CD4-positive, alpha-beta T cell treated with Interleukin-17A for 4 hours (primary cell): ENCODE measurements at places on chromosomes 7 and 10.

DNA sequence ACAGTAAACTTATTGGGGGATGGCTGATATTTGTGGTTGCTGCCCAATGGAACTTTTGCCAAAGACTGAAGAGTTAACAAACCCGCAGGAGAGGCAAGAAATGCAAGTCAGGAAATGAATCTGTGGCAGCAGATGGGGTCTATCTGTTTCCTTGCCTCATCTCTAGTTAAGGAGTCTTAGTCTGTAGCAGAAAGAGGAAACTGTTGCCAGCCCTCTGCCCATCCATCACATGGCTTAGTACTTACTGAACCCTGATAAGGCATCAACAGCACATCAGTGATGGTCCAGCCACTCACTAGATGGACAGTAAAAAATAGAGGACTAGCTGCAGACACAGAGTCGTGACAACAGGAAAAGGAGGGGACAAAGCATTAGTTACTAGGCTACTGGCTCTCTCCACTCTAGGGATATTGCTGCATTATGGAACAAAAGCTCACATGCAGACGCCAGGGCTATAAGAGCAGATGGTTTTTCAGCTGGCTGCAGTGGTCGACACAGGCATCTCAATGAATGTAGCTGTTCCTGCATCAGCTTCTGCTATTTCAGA, 614.7 kb downstream of the PARD3 start:
- no peak for DNase-seq

DNA sequence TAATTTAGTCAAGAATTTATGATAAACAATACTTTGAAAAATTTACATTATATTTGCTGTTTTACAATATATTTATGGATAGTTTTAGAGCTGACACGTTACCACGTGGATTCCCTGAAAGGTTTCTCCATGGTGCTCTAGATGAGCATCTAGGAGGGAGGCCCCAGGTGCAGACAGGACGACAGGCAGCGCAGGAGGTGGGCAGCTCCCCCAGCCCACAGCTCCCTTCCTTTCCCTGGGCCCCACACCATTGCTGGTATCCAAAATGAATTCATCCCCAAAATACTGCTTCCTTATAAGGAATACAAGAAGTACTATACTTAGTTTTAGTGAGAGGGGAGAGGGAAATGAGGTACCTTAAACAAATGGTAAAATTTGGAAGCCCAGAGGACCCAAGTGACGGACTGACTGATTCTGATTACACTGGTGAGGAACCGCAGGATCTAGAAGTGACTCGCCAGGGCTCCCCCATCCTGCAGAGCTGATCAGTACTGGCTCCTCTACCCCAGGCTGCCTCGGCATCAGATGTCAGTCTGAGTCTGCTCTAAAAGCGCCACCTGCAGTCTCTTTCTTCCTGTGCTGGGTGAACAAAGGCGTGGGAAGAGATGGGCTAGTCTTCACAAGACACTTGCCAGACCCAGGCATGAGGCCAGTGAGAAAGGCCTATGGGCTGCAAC, 89.2 kb downstream of the DLG5 start:
- DNase-seq = peak; percentile 73

- DNase-seq = no peak
These were observed 90.1 kb downstream of the SNX10 start for GRCh38 chr7:26381476-26382353.

DNA sequence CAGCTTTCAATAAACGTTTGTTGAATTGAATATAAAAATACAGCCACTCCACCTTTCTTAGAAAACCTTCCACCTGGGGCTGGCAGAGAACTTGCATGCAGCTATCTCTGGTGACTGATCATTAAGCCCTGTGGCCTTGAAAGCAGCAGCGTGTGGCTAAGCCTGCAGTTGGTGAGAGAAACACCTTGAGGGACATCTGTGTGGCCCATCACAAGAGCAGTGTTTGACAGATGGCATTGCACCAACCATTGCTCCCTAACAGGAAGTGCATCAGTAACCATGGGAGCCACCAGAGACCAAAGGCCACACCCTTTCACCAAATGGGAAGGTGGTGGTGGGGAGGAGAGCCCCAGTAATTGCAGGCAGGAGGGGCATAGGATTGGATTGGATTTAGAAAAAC, 22.4 kb downstream of the RHOBTB1 start:
- DNase-seq = no peak

DNA sequence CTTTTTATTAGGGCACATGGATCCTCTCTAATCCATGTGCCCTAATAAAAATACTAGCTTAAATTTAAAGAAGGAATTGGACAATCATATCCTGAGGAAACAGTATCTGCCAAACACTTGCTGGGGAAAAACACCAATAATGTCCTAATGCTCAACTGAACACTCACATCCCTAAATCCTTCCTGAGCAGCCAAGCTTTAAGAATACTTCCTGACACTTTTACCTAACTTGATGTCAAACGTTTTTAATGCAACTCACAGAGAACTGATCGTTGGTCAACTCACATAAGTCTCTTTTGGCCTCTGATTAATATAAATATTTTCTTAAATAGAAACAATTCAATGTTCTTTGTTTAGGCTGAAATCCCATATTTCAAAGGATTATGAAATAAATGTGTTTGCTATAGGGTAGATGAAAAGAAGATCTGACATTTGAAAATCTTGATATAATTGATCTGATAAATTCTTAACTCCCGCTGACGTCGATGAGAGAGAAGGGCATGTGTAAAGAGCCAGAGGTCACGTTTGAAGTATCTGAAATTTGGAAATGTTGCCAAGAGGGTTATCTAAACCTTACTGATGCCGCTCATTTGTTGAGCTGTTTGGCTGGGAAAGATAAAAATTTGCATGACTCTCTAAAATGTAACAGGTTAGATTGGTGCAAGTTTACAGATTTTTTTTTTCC, 122.8 kb upstream of the RHOBTB1 start:
- no peak for DNase-seq

DNA sequence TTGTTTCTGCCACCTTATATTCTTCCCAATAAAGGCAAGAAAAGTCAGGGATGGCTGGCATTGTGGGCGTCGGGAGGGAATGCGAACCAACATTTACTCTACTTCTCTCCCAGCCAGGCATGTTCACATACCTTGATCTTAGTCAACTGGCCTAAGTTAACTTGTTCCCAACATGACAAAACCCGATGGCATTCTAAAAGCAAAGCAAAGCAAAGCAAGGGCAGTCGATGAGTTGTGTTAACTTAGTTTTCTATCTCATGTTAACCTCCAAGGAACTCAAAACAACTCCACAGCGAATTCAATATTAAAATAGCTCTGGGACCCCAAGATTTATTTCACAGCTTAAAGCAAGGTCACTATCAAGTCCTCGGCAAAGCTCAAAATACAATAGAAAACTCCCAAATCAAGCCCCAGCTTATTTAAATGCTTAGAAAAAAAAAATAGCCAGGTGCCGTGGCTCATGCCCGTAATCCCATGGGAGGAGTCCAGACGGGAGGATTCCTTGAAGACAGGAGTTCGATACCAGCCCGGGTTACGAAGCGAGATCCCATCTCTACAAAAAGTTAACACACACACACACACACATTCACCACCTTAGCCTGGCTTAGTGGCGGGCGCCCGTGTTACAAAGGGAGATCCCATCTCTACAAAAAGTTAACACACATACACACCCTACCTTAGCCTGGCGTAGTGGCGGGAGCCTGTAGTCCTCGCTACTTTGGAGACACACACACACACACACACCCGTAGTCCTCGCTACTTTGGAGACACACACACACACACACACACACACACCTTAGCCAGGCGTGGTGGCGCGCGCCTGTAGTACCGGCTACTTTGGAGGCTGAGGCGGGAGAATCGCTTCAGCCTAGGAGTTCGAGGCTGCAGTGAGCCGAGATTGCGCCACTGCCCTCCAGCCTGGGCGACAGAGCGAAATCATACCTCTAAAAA, 901 bp upstream of the CCNY start:
- DNase-seq = peak; percentile 27

GRCh38 chr7:16986755-16987154, 105.0 kb upstream of the AGR3 start:
- DNase-seq = no peak

DNA sequence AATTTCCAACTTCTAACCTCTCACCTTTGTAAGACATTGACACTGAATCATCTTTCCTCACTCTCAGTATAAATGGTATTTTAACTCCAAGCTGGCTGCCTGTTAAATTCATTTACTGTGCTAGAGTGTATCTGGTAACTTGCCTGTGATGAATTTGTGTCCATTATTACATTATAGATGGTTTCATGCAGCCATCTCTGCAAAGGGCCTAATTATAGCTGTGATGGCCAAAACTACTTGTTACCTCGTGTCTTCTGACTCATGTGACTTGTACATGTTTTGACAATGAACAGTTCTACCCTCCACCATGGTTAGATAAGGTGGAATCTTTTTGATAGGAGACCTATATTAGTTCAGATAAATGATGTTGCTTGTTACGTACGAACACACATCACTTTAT, 392.0 kb downstream of the PAXIP1 start:
- no peak for DNase-seq

GRCh38 chr10:30594077-30594476, 35.5 kb downstream of the LYZL2 start:
- no peak for DNase-seq

DNA sequence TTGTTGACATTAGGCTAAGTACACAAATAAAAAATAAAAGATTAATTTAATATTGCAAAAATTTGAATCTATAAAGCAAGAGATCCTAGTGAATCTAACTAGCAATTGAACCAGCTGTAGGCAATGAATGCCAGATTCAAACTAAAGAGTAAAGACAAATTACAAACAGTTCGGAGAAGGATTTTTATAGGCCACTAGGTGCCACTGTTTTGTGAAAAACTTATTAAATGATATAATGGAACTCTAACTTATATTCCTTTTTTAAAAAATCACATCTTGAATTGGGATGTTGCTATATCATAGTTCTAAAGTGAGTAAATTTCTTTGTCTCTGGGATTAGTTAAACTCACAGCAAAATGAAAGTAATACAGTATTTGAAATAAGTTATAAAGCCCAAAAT, 39.1 kb upstream of the GNAI1 start:
- no peak for DNase-seq

DNA sequence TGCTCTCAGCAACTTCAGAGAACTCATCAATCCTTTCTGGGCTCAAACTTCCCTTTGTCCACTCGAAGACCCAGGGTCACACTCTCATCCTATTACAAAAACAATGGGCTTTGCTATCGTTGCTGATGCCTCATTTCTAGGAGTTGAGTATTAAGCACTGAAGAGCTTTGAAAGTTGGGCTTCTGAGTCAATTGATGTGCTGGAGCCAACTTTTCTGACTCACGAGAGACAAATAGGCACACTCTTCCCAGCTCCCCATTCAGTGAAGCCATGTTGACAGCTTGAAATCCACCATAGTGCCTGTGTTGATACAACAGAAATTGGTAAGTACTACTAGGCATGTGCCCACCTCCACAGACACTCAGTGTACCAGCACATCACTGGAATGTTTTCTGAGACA, 97.5 kb upstream of the PRSS58 start:
- no peak for DNase-seq

DNA sequence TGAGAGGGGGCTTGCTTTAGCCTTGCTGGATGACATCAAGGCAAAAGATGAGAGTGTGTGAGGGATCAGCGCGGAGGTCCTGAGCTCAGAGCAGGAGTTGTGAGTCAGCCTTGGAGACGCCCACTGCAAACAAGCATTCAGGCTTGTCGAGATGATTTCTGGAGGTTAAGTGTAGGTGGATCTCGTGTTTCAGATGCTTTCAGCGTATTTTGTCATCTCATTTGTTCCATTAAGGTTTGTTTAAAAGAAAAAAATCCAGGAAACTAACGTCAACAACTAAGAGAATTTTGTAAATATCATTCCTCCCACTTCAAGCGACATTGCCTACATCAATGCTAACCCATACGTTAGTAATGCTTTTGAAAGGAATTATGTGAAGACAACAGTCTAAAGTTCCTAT, 715.4 kb upstream of the NRP1 start:
- no peak for DNase-seq

- DNase-seq = no peak
These were observed 102.4 kb upstream of the LRGUK start for GRCh38 chr7:134024739-134025138.

- no peak for DNase-seq
These were observed 130.9 kb upstream of the PODXL start for GRCh38 chr7:131687296-131687695.

GRCh38 chr10:78179886-78180705, 146.4 kb downstream of the RPS24 start:
- no peak for DNase-seq

- no peak for DNase-seq
These were observed 386.0 kb downstream of the SEMA3D start for GRCh38 chr7:84800846-84801245.

GRCh38 chr7:152602962-152603361, 73.0 kb downstream of the XRCC2 start:
- DNase-seq = no peak

DNA sequence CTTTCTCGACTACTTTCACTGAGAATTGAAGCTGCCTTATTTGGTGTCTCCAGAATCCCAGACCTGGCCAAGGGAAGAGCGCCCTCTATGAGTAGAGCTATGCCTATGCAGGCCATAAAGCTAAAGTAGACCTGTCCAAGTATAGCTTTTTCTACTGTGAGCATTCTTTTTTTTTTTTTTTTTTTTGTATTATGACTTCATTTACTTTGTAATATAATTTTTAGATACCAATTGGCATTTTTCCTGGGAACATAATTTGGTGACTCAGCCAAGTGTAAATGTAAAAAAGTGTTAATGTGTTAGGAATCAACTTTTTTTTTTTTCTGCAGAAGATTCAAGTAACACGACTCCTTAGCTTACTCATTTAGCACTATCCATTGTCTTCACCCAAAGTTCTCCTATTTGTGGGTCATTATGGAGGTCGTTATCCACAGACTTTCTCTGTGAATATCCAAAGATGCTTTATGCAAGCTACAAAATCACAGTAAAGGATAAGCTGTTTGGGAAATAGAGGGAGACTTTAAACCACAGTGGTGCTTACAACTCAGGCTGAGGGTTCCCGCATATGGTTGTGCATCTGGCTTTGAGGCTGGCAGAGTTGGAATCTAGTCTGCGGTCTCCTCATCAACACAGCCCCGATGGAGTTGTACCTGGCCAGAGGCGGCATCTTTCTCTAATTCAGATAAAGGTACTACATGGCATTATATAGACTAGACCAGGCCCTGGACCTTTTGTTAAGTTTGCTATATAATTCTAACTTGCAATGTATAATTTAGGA, 1040.2 kb upstream of the SORCS1 start:
- DNase-seq = no peak

- no peak for DNase-seq
These were observed 22.0 kb upstream of the CTTNBP2 start for GRCh38 chr7:117895276-117895675.

- no peak for DNase-seq
These were observed 242.3 kb downstream of the GLI3 start for GRCh38 chr7:41994746-41995110.

DNA sequence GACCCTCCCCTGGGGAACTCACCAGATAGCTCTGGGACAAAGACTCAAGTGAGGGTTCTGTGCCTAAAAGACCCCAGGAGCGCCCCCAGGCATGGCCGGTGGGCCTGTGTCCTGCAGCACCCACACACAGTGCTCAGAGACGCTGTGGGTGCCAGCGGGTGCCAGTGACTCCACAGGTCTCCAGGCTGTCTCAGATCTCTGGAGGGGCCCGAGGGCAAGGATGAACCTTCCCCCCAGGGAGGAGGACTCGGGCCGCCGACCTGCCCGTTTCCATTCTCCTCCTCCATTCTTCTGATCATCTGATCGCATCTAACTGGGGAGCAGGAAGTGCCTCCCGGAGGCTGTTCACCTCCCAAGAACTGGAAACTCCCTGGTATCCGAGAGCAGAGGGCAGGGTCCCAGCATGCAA, 980 bp downstream of the ADAM8 start:
- DNase-seq = peak; percentile 66
